ENCODE measurements at places on chromosomes 12 and 14.

DNA sequence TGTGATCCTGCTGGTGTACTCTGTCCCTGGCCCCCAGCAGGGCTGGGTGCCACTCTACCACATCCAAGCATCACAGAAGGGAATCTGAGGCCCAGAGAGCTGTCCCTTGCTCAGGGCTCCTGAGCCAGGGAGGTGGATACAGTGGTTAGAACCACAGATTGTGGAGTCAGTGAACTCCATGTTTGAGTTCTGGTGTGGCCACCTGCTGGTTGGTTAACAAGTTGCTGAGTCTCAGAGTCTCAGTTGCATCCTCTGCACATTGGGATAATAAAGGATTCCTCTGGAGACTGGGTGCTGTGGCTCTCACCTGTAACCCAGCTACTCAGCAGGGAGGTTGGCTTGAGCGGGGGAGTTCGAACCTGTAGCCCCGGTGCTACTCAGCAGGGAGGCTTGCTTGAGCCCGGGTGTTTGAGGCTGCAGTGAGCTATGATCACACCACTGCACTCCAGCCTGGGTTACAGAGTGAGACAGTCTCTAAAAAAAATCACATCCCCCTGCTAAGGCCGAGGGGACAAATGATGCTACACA is 39.4 kb downstream of the MVK start:
- DNase-seq, result peak; percentile 61

DNA sequence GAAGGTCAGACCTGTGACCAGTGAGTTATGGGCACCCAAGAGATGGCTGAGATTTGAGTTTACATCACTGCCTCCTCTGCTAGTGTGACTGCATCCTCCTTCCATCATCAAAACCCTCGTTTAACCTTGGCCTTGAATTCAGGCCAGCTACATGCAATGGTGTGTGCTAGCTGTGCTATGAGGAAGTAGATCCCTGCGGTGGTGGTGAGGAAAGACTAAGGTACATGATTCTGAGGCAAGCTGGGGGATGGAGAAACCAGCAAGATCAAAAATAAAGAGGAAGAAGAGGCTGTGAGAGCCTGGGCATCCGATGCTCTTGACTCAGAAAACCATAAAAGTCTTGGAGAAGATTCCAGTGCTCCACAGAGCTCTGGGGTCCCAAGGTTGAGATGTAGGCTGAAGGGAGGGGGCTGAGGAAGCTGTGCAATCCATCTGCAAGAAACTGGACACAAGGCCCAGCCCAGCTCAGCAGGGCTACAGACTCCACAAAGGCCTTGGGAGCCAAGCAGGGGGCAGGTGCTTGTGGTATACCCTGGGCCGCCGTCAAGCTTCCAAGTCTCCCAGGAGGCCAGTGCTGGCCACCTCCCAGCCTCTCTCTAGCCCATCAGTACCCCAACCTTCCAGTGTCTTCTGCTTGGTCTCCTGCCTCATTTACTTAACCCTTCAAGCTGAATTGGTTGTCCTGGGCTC is 774.8 kb downstream of the VRK1 start:
- DNase-seq, result no peak

GRCh38 chr14:50025776-50026175 is 90.6 kb downstream of the VCPKMT start:
- DNase-seq, result peak; percentile 42

GRCh38 chr14:64970776-64971477 is 1.2 kb downstream of the RAB15 start:
- no peak for DNase-seq

DNA sequence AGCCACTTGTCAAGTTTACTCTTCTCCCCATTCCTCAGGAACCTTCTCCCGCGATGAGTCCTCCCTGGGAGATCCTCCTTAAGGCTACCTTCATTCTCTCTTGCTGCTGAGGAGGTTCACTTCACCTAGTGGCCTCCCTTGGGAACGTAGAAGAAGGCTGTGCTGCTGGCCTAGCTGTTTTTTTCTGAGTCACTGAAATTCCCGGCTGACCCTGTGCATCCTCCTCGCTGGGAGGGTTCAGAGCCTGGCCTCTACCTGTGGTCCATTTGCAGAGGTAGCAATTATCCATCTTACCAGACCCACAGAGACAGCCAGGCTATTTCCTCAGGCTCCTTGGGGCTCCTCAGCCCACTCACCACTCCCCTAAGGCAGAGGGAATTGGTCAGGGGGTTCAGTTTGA is 4.6 kb downstream of the KRT82 start:
- no peak for DNase-seq

- DNase-seq, result no peak
Measured at GRCh38 chr12:127934409-127934808, 332.6 kb upstream of the TMEM132C start.

GRCh38 chr12:3137268-3137781 is 60.1 kb downstream of the TSPAN9 start:
- no peak for DNase-seq

DNA sequence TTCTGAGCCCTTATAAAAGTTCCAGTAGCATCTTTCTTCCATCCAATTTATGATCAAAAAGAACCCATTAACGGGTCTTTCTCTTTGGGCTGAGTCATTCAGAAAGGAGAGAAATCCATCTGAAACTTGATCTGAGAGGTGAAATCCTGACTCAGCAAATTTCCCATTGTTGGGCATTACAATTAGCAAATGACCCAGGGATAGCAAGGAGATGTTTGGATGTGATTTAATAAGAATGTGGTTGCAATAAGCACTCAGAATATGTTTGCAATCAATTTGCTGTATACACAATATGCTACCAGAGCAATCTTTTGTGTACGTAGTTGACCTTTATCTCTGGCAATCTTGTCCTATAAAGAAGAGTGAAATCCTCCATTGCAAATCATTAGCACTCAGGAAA is 122.7 kb downstream of the CCDC60 start:
- DNase-seq, result no peak

GRCh38 chr14:91985521-91986255 is 38.2 kb upstream of the FBLN5 start:
- DNase-seq, result no peak

- DNase-seq, result no peak
Measured at GRCh38 chr12:101592448-101592847, 2.3 kb upstream of the MYBPC1 start.

DNA sequence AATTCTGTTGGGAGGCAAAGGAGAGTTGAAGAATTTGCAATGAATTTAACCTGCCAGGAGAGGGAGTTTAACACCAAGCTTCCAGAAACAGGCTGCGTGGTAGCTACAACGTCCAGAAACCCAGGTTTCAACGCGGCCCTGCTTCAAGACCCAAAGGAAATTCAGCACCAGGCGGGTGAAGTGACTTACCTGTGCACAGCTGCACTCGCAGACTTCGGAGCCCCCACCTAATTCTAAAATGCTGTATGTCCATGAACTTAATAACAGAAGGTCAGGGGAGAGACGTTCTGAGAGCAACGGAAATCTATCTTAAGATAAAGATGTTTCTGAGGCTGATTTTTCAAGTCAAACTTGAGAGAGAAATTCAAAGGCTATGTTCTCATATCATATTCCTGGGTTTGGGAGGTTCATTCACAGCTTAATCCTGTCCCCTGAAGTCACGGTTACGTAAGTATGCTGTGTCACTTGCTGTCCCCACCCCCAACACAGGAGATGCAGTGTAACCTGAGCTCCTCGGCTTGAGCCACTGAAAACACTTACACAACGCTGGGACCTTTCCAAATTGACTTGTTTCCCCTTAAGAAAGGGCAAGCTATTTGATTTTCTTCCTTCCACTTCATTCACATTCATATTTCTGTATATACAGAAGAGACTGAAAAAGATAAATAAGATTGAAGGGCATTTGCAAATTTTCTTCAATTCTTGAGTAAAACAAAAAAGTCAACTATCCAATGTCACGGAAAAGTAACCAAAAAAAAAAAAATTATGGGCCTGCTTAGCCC is 22.7 kb downstream of the CLIP1 start:
- peak; percentile 54 for DNase-seq

- DNase-seq, result no peak
Measured at GRCh38 chr12:12319451-12320183, 30.4 kb downstream of the MANSC1 start.

- DNase-seq, result no peak
Measured at GRCh38 chr14:94665121-94665520, 52.9 kb downstream of the SERPINA3 start.

DNA sequence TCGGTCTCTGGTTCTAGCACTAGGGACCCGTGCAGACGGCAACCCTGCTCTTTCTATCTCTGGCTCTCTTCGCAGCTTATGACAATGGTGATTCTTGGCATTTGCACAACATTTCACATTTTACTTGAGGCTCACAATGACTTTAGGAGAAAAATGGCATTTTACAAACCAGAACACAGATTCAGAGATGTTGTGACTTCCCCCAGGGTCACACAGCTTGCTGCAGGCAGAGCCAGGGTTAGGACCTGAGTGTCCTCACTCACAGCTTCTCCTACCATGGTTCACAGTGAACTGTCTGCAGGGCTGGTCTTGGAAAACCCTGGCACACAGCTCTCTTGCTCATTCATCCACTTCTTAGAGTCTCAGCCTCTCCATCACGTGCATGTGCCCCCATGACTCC is 23.7 kb downstream of the P2RX7 start:
- DNase-seq, result no peak

GRCh38 chr14:20400589-20400964 is 12.7 kb downstream of the TEP1 start:
- no peak for DNase-seq

DNA sequence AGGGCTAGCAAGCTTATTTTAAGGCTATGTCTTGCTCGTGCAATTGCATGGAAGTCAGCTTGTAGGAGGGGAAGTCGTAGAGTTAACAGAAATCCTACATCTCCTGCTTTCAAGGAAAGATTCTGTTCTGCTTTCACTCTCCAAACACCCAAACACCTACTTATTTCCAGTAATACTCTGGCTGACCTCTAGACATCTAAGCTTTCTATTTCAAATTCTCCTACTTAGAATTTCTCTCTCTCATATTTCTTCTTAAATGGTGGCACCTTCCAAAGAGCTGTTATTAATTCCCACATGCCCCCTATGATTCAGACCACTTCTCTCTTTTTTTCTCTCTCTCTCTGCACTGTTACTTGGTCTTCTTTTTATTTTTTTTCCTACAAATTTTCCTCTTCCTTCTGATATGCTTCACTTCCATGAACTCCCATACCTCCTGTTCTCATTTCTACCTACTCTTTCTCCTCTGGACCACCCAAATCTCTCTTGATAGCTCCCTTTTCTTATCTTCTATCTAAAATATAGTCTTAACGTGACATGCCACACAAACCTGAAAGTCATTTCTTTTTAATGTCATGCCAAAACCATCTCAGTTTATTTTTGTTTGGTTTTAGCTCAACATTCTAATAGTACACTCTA is 90.8 kb downstream of the RPS6KA5 start:
- DNase-seq, result no peak

DNA sequence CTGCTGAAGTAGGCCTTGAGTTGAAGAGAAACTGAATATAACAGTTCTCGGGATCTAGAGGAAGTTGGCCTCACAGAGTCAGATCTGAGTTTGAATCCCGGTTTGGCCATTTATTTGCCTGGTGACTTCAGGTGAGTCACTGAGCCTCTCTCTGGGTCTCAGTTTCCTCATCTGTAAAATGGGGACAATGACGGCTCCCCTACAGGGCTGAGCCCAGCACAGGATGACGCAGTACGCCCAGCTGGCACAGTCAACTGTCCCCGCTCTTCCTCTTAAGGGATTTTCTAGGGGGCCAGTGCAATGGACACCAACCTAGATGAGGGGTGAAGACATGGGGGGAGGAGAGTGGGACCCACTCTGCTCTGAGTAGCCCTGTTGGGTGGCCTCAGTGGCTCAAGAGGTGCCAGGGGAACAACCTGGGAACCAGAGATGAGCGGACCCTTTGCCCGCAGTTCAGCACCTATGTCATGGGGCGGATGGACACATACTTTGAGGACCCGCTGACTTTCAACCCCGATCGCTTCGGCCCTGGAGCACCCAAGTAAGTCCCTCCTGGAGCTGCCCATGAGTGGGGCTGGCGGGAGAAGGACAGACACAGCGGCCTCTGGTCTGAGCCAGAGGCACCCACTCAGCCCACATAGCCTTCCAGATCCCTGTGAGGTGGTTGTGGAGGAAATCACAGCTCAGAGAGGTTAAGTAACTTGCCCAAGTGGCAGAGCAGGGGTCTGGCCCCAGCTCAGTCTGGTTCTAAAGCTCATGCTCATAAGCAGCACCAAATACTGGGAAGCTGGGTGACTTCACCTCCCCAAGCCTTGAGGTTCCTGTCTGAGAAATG is 41.1 kb downstream of the CYP46A1 start:
- no peak for DNase-seq

- no peak for DNase-seq
Measured at GRCh38 chr12:116656306-116656705, 81.6 kb downstream of the SPRING1 start.

DNA sequence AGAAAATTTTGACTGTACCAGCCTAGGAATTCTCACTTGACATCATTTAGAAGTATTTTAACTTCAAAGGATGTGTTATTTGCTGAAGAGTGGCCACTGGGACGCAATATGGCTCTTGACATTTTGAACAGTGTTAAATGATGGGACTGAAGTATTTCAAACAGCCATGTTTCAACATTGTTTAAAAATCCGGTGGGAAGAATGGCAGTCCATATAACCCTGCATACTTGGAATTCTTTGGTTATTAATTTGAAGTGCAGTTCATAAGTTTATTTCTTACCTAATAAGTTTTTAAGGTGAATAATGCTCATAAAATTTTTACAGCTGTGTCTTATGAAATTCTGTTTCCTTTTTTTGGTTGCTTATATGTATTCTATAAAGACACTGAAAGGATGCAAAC is 8.3 kb downstream of the TMTC2 start:
- no peak for DNase-seq

DNA sequence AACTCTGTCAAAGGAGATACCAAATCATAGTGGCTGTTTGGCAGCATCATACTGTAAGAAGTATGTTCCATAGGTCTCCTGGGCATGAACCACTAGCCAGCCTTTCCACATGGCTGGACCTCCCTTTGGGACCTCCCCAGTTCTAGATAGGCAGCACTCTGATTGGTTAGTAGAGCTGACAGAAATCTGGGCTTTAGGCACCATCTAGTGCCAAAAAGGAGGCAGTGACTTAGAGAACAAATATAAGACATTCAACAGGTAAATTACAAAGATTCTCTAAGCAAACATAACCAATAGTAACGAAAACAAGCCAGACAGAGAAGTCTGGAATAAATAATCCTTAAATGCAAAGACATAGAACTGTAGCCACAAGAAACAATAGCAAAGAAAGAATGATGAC is 148.0 kb upstream of the PDE3A start:
- DNase-seq, result no peak

DNA sequence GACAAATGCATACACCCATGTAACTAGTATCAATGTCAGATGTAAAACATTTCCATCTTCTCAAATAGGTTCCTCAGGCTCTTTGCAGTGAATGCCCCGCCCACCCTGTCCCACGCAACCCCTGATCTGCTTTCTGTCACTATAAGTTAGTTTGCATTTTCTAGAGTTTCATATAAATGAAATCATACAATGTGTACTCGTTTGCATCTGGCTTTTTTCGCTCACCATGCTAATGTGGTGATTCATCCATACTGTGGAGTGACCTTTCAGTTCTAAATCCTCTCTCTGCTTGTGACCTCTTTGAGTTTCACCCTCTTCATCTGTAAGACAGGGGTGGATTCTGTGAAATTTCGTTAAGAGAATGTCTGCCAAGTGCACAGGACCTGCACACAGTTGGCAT is 30.6 kb upstream of the MSI1 start:
- DNase-seq, result no peak

- no peak for DNase-seq
Measured at GRCh38 chr12:49524660-49525324, 14.0 kb upstream of the KCNH3 start.
